Nucleus accumbens (tissue), 56 donors: ENCODE measurements at places on chromosomes 4 and X.

DNA sequence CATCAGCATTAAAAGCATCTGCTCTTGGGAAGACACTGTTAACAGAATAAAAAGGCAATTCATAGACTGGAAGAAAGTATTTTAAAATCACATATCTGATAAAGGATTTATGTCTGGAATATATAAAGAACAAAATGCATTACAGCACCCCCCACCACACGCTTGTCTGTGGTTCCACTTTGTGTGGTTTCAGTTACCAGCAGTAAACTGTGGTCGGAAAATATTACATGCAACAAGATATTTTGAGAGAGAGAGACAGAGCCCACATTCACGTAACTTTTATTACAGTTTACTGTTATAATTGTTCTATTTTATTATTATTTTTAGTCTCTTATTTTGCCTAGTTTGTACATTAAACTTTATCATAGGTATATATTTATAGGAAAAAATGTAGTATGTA lies 21.2 kb upstream of the PDE6B start:
- DNase-seq, result no peak

- no peak for DNase-seq
These were observed 140.7 kb upstream of the SMIM31 start for GRCh38 chr4:164613256-164613655.

DNA sequence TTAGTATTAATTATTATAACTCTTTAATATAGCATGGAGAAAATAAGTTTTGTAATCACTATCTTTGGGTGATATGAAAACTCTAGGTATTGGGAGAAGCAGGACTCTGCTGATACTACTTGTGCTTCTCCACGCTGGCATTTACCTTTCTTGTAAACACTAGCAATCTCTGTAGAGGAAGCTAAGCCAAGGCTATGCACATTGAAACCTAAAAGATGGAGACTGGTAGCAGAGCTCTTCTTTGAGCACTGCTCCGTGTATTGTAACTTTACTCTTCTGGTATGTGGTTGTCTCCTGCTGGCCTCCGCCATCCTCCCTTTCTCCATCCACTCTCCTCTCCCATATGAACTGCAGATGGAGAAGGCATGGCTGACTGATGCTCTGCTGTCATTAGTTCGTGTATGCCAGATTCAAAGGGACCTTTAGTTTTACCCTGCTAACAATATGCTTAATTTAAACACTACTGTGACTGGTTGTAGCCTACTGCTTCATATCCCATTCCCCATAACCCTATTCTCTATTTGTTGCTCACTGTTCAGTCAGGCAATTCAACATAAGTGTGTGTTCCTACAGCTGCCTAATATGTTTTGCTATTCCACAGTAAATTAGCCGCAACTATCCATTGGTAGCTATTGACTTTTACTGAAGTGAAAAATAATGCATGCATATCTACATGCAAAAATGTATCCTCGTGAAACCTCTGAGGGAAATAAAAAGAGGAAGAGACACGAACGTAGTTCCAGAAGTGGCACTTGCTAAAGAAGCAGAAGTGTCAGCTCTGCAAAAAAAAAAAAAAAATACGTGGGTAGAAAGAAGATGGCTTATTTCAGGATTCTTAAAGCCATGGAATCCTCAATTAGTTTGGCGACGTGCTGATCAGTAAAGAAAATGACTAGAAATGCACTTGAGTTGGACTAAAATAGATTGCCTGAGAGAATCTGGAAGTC lies 55.6 kb upstream of the CCSER1 start:
- no peak for DNase-seq

GRCh38 chr4:2276581-2277325 lies 14.8 kb upstream of the MXD4 start:
- no peak for DNase-seq

DNA sequence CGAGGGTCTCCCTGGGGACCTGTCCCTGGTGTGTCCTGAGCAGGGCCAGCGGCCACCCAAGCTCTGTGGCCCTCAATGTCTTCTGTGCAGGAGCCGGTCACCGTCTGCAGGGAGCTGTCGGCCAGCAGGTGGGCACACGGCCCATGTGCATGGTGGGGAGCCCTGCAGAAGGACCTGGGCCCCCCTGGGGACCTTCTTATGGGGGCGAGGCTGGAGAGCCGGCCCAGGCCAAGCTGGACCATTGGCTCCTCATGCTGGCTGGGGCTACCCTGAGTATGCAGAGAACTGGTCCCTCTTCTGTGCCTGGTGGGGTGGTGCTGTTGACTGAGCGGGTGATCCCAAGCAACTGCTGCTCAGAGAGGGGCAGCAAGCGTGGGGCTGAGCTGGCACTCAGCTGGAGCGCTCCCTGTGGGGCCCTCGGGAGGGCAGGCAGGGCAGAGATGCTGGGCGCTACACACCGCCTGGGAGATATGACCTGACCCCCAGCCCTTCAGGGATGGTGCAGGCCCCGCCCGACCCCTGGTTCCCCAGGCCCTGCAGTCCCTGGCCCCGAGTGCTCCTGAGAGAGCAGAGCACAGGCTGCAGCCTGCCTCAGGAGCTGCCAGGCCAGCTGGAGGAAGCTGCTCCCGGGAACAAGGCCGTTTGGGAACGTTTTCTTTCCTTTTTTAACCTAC lies 14.8 kb downstream of the NAT8L start:
- DNase-seq, result no peak

- DNase-seq, result no peak
These were observed 156.7 kb downstream of the ATP10D start for GRCh38 chr4:47641755-47642154.

DNA sequence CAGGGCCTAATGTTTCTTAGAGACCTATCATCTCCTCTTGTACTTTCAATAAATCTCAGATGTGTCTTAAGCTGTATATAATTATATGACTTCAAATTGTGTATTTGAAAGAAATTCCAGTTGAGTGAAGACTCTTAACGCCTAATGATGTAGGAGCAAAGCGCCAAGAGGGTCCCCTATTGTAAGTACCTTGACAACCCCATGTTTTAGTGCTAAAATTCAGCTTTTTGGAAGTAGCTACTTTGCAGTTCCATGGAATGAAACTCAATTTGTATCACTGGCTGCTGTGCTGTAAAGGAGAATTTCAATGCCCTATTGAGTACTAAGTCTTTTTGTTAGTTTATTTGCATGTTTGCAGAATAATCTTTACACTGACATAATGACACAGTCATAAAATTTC lies 1826.6 kb upstream of the AGA start:
- no peak for DNase-seq

DNA sequence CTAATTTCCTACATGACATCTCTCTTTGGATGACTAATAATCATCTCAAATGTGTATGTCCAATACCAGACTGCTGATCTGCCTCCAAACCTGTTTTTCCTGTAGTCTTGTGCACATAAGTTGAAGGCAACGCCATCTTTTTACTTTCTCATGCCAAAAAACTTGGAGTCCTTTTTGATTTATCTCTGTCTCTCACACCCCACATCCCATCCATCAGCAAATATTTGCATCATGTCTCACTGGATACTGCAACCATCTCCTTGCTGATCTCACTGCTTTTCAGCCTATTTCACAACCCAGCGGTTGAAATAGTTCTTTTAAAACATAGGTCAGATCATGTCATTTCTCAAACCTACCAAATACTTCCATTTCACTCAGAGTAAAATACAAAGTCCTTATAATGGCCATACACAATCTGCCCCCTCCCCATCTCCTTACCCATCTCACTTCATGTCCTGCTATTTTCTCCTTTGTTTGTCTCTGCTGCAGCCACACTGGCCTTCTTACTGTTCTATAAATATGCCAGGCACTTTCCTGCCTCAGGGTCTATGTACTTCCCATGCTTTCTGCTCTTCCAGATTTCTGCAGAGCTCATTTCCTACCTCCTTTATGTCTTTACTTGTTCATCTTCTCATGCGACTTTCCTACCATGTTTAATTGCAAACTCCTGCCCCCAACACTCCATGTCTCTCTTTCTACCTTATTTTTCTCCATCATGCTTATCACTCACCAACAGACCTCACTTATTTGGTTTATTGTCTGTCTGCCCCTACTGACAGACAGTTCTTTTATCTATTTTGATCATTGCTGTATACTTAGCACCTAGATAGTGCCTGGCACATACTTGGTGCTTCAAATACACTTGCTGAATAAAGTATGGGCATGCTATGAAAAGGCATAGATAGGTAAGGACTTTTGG lies 98.8 kb downstream of the ANXA3 start:
- DNase-seq, result no peak

- DNase-seq, result no peak
These were observed 65.2 kb downstream of the KANTR start for GRCh38 chrX:53159184-53159583.

DNA sequence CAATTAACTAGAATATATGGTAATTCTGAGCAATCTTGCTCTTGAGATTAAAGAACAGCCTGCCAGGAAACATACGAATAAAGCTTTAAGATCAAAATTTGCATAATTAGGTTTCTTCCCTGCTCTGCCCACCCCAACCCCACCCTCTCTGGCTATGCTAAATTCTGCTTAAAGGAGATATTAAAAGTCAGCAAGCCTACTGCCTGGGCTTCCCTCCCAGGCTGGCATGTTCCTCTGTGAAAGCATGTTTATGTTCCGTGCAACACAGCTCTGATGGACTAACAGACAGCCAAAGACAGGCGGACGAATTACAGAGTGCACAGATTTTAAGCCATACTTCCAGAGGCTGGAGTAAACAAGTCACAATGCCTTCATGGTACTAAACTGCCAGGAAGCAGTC lies 28.4 kb downstream of the CD99L2 start:
- DNase-seq, result no peak

DNA sequence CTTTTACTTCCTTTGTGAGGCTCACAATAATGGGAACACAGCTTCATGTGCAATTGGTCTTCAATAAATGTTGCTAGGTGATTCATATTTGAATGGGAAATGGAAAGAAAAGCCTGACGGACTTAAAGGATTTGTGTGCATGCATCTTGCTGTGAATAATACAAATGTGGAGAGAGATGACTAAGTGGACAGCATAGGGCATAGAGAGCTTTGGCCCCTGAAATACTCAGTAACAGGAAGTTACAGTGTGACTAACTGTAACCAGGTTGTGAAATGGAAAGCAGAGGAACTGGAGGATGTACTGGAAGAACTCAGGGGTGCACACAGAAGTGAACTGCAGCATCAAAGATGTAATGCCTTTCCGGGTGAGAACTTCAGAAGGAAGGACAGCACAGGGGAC lies 206.7 kb downstream of the MGST2 start:
- no peak for DNase-seq

DNA sequence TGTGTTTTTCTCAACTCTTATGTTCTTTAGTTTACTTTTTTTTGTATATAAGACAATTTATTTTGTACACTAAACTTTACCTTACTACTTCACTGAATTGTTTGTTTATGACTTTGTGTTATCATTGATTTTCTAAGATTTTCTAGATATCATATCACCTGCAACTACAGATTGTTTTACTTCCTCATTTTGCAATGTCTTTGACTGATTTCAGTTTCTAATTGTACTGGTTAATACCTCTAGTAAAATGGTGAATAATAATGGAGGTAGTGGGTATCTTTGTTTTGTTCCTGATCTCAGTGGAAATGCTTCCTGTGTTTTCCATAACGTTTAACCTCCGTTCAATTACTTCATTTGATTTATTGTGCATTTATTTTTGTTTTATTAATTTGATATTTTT lies 490.2 kb downstream of the TLL1 start:
- DNase-seq, result no peak

- peak; percentile 2 for DNase-seq
These were observed 105.7 kb upstream of the GATB start for GRCh38 chr4:151866592-151866918.

DNA sequence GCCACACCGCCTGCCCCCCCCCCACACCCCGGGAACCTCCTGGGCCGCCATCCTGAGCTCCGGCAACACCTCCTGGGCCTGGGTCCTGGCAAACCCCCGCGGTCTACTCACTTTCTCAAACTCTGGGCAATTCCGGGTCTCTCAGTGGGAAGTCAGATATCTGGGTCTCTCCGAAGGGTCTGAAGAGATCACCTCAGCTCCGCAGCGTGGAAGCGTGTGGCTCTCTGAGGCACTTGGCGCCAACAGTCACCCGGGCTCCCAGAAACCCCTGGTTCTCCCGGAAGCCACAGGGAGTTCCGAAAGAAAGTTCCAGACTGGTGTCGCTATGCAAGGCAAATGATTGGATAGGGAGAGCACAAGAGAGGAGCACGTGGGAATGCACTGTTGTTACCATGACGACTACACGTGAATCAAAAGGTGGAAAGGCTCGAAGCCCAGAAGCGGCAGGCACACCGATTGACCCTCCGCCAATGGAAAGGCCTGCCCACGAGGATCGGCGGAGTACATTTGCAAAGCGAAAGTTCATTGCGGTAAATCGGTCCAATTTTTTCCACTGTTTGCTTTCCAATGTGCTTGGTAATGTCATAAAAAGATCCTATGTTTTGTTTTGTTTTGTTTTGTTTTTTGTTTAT lies at the start of gene PNMA6E:
Gene PNMA6E, minus strand, starts transcription at position 218 of the 632 bp plus-strand sequence. CDS start 2,501 bp downstream, outside the sequence.
- no peak for DNase-seq

DNA sequence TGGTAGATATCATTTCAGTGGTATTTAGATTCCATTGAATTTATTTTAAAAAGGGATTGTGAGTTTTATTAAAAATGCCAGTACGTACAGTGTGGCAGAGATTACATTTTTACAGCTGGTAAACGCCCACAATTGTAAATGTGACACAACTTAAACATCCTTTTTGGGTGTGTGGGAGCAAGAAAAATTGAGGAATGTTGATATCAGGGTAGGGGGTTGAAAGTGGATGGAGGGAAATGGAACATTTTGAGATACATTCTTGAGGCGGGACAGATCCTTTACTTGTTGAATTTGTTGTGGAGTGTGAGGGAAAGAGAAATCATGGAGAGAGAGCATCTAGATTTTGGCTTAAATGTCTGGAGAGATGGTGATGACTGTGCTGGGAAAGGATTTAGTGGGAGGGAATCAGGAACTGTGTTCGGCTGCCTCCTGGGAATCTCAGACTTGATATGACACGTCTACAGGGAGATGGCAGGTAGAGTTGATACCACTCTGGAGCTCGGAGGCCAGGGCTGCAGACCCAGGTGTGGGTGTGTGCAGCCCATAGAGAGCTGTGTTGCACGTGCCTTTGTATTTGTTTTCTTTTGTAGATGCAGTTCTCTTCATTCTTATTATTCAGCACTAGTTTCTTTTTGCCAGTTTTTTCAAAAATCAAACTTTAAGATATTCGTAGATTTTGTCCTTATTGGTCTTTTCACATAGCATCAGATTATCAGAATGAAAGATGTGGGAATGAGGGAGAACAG lies 10.8 kb downstream of the TMEM131L start:
- no peak for DNase-seq

- no peak for DNase-seq
These were observed 18.3 kb downstream of the ZNF518B start for GRCh38 chr4:10438924-10439323.

DNA sequence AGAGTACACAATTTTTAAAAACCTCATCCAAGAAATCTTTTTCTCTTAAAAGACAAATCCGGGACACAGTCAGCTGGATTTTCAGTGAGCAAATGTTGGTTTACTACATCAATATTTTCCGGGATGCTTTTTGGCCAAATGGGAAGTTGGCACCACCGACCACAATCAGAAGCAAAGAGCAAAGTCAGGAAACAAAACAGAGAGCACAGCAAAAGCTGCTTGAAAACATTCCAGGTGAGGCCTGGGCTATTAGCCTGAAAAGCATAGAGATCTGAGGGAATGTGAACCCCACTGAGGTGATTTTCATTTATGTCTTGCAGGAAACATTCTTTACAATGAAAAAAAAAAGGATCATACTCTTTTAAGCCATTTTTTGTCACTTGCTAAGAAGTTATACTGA lies 33.9 kb downstream of the LRP2BP start:
- no peak for DNase-seq

- DNase-seq, result no peak
These were observed 32.3 kb downstream of the VEGFC start for GRCh38 chr4:176760471-176760870.

GRCh38 chr4:71287305-71287704 lies 51.5 kb upstream of the SLC4A4 start:
- no peak for DNase-seq
